ENCODE measurements at places on chromosomes 2 and 18.

GRCh38 chr2:191299866-191300265 is 54.7 kb downstream of the MYO1B start:
- DNase-seq, result no peak

- no peak for DNase-seq
Measured at GRCh38 chr18:36493349-36494159, 196.0 kb downstream of the FHOD3 start.

GRCh38 chr18:62716619-62717168 is 1.4 kb downstream of the PHLPP1 start:
- no peak for DNase-seq

GRCh38 chr2:232981356-232981755 is 31.7 kb downstream of the NGEF start:
- no peak for DNase-seq

DNA sequence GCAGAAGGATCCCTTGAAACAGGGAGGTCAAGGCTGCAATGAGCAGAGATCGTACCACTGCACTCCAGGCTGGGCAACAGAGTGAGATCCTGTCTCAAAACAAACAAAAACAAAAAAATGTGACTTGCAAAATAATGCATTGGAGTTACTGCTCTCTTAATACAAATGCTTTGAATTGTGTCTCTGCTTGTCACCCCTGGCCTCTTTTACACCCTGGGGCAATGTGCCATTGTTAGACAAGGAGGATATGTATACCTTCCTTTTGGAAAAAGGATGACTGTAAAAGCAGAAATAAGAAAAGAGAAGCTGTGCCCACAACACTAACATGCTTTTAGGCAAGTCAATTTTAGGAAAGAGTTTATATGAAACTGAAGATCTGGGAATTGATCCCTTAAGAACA is 20.8 kb upstream of the C2orf74 start:
- no peak for DNase-seq

- DNase-seq, result peak; percentile 18
Measured at GRCh38 chr2:175180701-175181103, 808 bp downstream of the ATP5MC3 start.

- no peak for DNase-seq
Measured at GRCh38 chr2:13015532-13016320, 299.0 kb downstream of the TRIB2 start.

GRCh38 chr2:54595999-54596902 is 127.2 kb upstream of the EML6 start:
- DNase-seq, result no peak

DNA sequence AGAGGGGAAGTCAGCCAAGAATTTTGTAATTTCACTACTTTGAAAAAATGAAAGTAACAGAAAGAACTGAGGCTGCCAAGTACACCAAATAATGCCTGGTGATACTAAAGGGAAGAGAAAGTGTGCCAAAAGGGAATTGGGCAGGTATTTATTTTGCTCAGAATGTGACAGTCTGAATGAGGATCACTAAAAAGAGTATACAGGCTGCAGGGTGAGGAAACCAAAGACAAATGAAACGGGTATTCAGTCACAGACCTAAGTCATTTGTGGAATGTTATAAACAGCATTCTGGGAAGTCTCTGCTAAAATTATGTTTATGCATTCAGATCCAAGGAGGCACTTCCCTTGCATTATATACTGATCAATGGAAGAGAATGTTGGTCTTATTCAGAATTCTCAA is 418.6 kb upstream of the SLC39A10 start:
- no peak for DNase-seq

DNA sequence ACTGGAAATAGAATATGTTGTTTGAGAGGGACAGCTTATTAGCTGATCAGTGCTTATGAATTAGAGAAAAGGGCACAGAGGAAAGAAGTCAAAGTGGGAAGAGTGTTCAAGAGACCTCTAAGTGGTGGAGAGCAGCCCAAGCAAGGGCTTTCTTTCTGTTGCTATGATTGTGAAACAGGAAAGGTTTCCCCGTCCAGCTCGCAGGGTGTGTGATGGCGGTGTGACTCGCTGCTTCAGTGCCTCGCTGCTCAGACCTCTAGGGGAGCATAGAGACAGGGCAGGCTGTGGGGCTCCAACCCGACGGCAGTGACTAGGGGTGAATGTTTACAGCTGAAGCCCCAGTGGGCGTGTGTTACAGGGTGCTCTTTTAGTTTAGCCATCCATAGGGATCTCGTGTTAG is 166.5 kb upstream of the COPS8 start:
- no peak for DNase-seq

DNA sequence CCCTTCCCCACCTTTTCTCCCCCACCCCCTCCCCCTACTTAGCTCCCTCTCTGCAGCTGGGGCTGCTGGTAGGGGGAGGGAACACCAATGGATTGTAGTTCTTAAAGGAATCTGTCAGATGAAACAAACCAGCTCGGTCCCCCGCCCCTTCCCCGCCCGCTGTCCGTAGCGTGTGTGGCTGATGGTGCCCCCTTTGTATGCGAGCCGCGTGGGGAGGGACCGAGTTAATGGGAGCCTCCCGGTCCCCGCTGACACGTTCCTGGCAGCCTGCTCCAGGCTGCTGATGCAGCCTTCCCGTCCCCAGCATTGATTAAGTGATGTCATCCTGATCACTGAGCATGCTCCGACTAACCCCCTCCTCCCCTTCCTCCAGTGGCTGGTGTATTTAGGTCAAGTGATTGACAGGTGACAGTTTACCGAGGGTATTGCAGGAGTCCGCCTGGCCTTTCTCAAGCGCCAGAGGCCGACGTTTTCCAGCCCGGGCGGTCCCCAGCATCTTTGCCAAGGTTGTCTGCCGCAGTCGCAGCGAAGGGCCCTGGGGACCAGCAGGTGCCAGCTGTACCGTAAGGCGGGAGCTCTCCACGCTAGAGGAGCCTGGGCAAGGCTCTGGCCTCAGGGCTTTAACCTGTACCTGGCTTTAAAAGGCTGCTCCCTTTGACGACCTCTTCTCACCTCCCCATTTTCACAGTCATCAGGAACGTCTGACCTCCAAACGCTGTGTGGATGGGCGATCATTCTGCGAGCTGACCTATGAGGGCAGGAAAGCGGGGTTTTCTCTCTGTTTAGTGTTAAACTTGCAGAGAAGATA is 1.8 kb downstream of the KIF5C start:
- DNase-seq, result no peak

- no peak for DNase-seq
Measured at GRCh38 chr2:152582081-152582480, 135.2 kb downstream of the PRPF40A start.
